ENCODE measurements at places on chromosomes 2 and 18. TPM values are rescaled to one million over a fixed set of nuclear protein-coding genes. Genes with fewer than 3 reads are reported as not detected.

Gene SIGLEC15
- total RNA-seq: 0.16 TPM

Gene MEP1B
- not detected for total RNA-seq

Gene MC2R
- total RNA-seq: not detected

Gene SLC5A7
- 1.9 TPM for total RNA-seq

Gene SERPINB12
- not detected for total RNA-seq

Gene RBM43
- 11.1 TPM for total RNA-seq

Gene RAX
- not detected for total RNA-seq

Gene PKDCC
- 106 TPM for total RNA-seq

DNA sequence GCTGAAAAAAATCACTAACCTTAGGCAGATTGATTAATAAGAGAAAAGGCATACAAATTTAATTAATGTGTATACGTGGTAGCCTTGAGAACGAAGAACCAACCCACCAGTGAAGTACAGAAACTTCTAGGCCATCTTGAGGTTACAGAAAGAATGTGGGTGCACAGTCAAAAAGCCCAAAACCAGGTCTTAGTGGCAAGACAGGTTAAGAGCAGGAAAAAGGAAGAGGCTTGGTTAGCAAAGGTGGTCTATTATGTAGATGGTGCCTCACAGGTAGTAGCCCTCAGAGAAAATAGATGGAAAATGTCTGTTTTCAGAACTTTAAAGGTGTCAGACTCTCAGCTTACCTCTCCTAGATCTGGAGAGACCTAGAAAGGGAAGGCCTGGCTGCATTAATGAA, 22.0 kb upstream of the SLC35G4 start:
- no peak for DNase-seq
- H3K4me3 ChIP-seq: no peak overlapping the region
- H3K4me1 ChIP-seq: no peaks in the 10 kb centered on the region
- no peaks in the 10 kb centered on the region for H3K36me3 ChIP-seq
- H3K27me3 ChIP-seq: no peaks in the 10 kb centered on the region

GRCh38 chr2:80092474-80092873, 212.1 kb downstream of the LRRTM1 start:
- H3K27ac ChIP-seq: no peak overlapping the region
- DNase-seq: no peak
- H3K36me3 ChIP-seq: no peaks in the 10 kb centered on the region
- H3K4me1 ChIP-seq: no peaks in the 10 kb centered on the region

- H3K4me3 ChIP-seq: no peak overlapping the region
- H3K36me3 ChIP-seq: no peaks in the 10 kb centered on the region
- no peak for DNase-seq
Observed at GRCh38 chr2:165287094-165287778, 48.0 kb downstream of the SCN2A start.

DNA sequence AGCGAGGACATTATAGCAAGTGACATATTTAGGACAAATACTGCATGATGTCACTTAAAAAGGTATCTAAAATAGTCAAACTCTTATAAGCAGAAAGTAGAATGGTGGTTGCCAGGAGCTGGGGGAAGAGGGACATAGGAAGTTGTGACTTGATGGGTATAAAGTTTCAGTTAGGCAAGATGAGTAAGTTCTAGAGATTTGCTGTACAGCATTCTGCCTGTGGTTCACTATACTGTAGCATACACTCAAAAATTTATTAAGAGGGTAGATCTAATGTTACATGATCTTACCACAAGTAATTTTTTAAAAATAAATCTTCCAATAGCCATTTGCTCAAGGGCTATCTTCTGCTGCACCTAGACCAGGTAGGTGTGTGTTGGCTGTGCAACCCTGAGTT, 78.1 kb upstream of the NPAS2 start:
- peaks cover 33% of the 10 kb centered on the region for H3K4me1 ChIP-seq
- H3K27me3 ChIP-seq: no peaks in the 10 kb centered on the region
- H3K27ac ChIP-seq: peak overlapping the region; percentile 82
- DNase-seq: no peak

- H3K27ac ChIP-seq: no peak overlapping the region
- no peak for DNase-seq
- H3K4me1 ChIP-seq: no peaks in the 10 kb centered on the region
- no peak overlapping the region for H3K4me3 ChIP-seq
- H3K27me3 ChIP-seq: no peaks in the 10 kb centered on the region
Observed at GRCh38 chr18:38619129-38619528, 1053.5 kb upstream of the CELF4 start.

GRCh38 chr2:172427990-172428831, 825 bp downstream of the ITGA6 start:
- peak overlapping the region; percentile 49 for H3K4me3 ChIP-seq
- H3K36me3 ChIP-seq: no peaks in the 10 kb centered on the region
- peaks cover 9% of the 10 kb centered on the region for H3K4me1 ChIP-seq
- H3K27ac ChIP-seq: peak overlapping the region; percentile 52
- H3K27me3 ChIP-seq: no peaks in the 10 kb centered on the region

GRCh38 chr18:76689646-76690264, 132.6 kb upstream of the ZNF236 start:
- H3K36me3 ChIP-seq: no peaks in the 10 kb centered on the region
- DNase-seq: peak; percentile 4
- H3K4me3 ChIP-seq: no peak overlapping the region
- no peak overlapping the region for H3K27ac ChIP-seq
- H3K4me1 ChIP-seq: peaks cover 7% of the 10 kb centered on the region

DNA sequence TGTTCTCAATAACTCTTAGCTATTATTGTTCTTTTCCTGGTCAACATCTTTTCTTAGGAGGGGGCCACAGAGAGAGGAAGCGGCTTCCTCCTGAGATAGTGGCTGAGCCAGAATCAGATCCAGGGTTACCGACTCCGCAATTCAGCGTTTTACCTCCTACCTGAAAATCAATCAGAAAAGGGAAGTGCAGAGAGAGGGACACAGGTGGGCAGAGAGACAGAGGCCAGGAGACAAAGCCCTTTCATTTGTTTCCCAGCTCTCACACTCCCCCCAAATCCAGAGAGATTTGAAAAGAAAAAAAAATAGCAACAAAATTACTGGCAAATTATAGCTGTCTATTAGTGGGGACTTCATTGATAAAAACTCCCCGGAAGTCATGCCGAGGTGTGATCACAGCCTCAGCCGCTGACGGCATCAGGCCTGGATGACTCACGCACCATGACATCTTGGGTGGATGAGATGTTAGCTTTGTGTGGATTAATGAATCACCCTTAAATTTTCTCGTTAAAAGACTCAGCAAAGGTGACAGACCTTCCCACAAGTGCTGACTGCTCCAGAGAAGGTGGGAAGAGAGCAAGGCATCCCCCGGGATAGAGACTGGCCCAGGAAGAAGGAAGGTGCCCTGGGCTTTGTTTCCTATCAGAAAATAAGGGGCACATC, 120.7 kb downstream of the LOXHD1 start:
- DNase-seq: no peak
- no peaks in the 10 kb centered on the region for H3K27me3 ChIP-seq
- H3K4me3 ChIP-seq: no peak overlapping the region
- no peaks in the 10 kb centered on the region for H3K4me1 ChIP-seq

GRCh38 chr2:8015848-8016600, 665.8 kb upstream of the ID2 start:
- no peak overlapping the region for H3K4me3 ChIP-seq
- no peak overlapping the region for H3K27ac ChIP-seq
- H3K27me3 ChIP-seq: no peaks in the 10 kb centered on the region
- H3K36me3 ChIP-seq: no peaks in the 10 kb centered on the region

GRCh38 chr2:109528811-109529501, 84.8 kb downstream of the SEPTIN10 start:
- H3K4me3 ChIP-seq: no peak overlapping the region
- peak; percentile 54 for DNase-seq
- H3K27me3 ChIP-seq: no peaks in the 10 kb centered on the region
- no peaks in the 10 kb centered on the region for H3K36me3 ChIP-seq

DNA sequence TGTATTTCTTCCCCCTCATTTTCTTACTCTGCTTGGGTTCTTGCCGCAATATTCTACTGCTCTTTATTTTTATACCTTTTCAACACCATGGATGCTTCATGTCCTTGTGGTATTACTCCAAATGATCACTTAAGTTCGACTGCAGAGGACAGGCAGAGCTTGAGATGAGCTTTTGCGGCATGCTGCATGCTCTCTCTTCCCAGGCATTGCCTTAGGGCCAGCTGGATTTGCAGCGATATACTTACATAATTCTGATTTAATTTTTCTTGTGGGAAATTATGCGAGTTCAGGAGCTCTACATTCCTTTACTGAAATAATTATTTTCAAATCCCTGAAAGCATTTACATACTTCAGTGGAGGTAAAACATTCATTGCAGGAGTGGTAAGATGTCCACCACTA, 288.1 kb downstream of the CCDC102B start:
- no peaks in the 10 kb centered on the region for H3K4me1 ChIP-seq
- H3K27ac ChIP-seq: no peak overlapping the region
- H3K36me3 ChIP-seq: no peaks in the 10 kb centered on the region

- H3K36me3 ChIP-seq: no peaks in the 10 kb centered on the region
- peaks cover 16% of the 10 kb centered on the region for H3K4me1 ChIP-seq
- H3K27me3 ChIP-seq: no peaks in the 10 kb centered on the region
- DNase-seq: no peak
- no peak overlapping the region for H3K27ac ChIP-seq
- no peak overlapping the region for H3K4me3 ChIP-seq
Observed at GRCh38 chr18:38010971-38011857, 445.6 kb upstream of the CELF4 start.

- peaks cover 19% of the 10 kb centered on the region for H3K4me1 ChIP-seq
- no peak overlapping the region for H3K27ac ChIP-seq
- DNase-seq: no peak
- H3K4me3 ChIP-seq: no peak overlapping the region
- H3K36me3 ChIP-seq: no peaks in the 10 kb centered on the region
- H3K27me3 ChIP-seq: no peaks in the 10 kb centered on the region
Observed at GRCh38 chr2:62938126-62938525, 112.5 kb upstream of the OTX1 start.

- H3K36me3 ChIP-seq: no peaks in the 10 kb centered on the region
- peaks cover 18% of the 10 kb centered on the region for H3K27me3 ChIP-seq
- DNase-seq: no peak
- H3K27ac ChIP-seq: no peak overlapping the region
- peaks cover 11% of the 10 kb centered on the region for H3K4me1 ChIP-seq
- no peak overlapping the region for H3K4me3 ChIP-seq
Observed at GRCh38 chr18:47254341-47254939, 3.0 kb upstream of the SKOR2 start.

DNA sequence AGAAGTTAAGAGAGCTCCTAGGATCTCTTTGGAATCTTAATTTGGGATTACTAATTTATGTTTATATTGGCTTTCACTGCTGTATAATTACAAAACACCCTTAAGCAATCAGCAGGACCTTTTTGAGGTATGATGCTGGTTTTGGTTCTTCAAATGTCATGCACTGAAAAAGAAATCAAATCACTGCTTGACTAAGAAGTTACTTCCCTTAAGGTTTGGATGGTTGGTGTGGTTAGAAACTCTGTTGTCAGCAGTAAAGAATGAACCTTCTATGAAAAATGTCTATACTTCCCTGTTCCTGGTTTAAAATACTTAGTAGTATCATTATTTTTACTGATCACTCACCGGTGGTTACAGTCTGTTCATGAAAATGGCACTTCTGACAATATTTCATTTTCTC, 5.5 kb downstream of the COLEC12 start:
- no peak for DNase-seq
- H3K27me3 ChIP-seq: peaks cover 7% of the 10 kb centered on the region
- no peaks in the 10 kb centered on the region for H3K36me3 ChIP-seq
- no peak overlapping the region for H3K27ac ChIP-seq

DNA sequence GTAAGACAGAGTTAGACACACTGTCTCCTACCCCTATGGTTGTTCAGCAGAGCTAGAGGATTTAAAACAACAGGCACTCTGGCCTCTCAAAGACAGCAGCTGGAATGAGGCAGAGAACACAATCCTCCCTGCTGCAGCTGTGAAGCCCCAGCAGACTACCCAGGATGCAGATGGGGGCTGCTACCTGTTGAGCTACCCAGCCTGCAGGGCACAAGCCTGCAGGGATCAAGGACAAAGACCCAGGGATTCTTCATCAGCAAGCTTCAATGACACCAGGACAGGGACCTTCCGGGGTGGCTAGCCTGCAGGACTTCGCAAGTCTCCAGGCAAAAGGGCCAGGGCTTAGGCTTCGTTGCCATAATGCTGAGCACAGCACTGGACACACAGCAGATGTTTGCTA, 27.2 kb downstream of the GALNT14 start:
- H3K4me3 ChIP-seq: no peak overlapping the region
- no peaks in the 10 kb centered on the region for H3K4me1 ChIP-seq
- H3K36me3 ChIP-seq: no peaks in the 10 kb centered on the region

DNA sequence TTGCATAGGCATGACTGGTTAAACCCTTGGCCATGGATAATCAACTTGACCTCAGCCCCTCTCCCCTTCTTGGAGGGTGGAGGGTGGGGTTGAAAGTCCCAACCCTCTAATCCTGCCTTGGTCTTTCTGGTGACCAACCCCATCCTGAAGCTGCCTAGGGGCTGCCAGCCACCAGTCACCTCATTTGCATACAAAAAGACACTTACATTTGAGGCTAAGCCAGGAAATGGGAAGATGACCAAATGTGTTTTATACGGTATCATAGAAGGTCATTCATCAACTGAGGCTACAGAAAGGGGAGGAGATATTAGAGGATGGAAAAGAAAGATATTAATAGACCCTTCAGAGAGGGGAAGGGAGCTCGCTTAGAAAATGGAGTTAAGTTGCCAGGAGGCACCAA, 96.8 kb downstream of the NCK2 start:
- H3K4me3 ChIP-seq: no peak overlapping the region
- H3K4me1 ChIP-seq: no peaks in the 10 kb centered on the region
- H3K27me3 ChIP-seq: no peaks in the 10 kb centered on the region

GRCh38 chr18:42632801-42633200, 482.7 kb downstream of the RIT2 start:
- H3K27ac ChIP-seq: no peak overlapping the region
- H3K4me1 ChIP-seq: no peaks in the 10 kb centered on the region
- no peak for DNase-seq
- H3K36me3 ChIP-seq: no peaks in the 10 kb centered on the region
- H3K4me3 ChIP-seq: no peak overlapping the region

DNA sequence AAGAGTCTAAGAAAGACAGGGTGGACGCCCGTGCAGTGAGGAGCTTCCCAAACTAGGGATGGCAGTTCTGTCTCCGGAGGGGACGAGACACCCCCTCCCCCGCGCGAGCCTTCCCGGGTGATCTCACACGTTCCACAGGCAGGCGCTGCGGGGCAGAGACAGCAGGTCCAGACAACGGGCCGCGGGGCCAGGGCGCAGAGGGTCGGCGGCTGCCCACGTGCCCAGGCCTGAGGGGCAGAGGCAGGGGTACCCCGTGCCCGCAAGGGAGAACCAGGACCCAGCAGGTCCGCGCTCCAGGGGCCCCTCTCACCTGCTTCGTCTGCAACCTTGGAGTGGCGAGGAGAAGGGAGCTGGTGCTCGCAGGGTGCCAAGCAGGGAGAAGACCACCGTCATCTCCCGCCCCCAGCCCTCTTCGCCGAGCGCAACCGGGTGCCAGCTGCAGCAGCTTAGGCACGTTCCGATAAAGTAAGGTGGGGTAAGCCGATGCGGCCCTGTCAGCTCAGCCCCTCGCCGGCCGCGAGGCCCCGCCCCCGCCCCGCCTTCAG, at the start of gene GPR155:
TSS of gene GPR155 (minus strand) at position 467 of the 545 bp plus-strand sequence. CDS start 5,073 bp downstream, outside the sequence.
- peak; percentile 90 for DNase-seq
- H3K27me3 ChIP-seq: no peaks in the 10 kb centered on the region
- peak within 1 kb of the TSS; percentile 95 for H3K27ac ChIP-seq
- peak within 1 kb of the TSS; percentile 89 for H3K4me3 ChIP-seq
- H3K4me1 ChIP-seq: peaks cover 3% of the 10 kb centered on the region

- no peaks in the 10 kb centered on the region for H3K4me1 ChIP-seq
- H3K4me3 ChIP-seq: no peak overlapping the region
Observed at GRCh38 chr18:38709122-38709521, 1143.5 kb upstream of the CELF4 start.

All from sigmoid colon (tissue), 7 donors.